Caudate nucleus (tissue), 63 donors: ENCODE measurements at places on chromosomes 1 and 21.

GRCh38 chr1:64215576-64215975 is 12.2 kb downstream of the UBE2U start:
- no peak for DNase-seq

GRCh38 chr21:39525129-39525528 is 73.4 kb downstream of the SH3BGR start:
- no peak for DNase-seq

DNA sequence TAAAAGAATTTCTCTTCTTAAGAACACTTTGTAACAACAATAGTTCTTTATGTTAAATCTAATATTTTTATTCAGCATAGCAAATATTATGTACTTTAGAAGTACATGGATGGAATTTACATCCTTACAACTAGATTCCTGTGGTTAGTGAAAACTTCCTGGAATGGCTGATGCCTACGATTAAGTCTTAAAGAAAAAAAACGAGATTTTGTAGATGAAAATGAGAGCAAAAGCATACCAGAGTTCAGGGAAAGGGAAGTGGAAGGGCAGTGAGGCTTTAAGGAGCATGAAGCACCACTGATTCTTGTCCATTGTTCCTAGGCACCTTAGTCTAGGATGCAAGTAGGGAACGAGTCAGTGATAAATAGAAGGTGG is 26.7 kb downstream of the CFH start:
- no peak for DNase-seq

- no peak for DNase-seq
Observed at GRCh38 chr1:231337043-231337471, 595 bp downstream of the EXOC8 start.

DNA sequence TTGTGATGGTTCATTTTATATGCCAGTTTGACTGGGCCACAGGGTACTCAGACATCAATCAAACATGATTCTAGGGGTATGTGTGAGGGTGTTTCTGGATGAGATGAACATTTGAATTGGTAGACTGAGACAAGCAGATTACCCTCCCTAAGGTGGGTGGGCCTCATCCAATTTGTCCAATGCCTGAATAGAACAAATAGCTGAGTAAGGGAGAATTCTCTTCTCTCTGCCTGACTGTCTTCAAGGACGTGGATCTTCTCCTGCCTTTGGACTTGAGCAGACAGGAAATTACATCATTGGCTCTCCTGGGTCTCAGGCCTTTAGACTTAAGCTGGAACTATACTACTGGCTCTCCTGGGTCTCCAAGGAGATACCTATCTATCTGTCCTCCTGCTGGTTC is 64.4 kb downstream of the SUSD4 start:
- DNase-seq, result no peak

DNA sequence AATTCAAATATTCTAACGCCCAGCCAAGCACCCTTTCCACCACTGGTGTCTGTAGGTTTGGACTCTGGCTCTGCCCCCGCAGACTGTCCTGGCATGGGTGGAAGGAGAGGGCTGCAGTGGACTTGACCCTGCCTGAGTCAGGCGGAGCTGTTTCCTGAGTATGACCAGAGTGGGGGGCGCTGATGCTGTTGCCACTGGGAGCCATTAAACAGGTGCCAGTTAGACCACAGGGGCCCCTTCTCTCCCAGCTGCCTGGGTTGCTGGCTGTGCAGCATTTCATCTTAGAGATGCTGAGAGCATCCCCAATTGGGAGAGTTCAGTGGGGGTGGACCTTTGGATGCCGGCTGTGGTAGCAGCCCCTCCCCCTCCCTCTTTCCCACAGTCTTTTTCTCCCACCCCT is 539.5 kb downstream of the MATN1 start:
- DNase-seq, result no peak

DNA sequence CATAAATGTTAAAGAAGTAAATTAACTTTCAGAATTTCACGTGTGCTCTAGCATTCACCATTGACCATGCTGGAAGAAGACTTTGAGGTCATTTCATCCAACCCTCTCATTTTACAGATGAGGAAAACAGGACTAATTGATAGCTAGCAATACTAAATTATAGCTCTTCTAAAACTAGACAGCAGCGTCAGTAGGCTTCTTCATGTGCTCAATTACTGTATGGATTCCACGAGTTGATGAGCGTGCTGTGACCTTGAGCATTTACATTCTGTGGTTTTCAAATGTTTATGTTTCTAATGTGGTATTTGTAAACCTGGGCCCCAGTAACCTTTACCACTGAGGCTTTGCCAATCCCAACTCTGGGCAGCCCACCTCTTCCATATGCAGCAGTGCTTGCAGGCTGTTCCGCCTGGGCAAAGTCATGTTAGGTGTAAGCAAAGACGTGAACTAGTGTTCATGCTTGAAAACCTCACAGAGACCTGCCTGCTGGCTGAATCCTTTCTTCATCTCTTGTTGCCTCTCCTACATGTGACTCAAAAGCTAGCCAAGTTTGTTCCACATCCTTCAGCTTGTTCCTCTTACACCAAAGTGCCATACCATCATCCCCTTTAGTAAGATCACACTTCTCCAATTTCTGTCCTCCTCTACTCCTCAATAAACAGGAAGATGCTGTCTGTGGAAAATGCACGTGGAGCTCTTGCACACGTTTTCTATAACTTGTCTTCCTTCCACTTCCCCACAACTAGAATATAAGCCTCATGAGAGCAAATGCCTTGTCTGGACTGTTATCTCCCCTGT is 17.2 kb downstream of the KCNJ15 start:
- DNase-seq, result no peak

DNA sequence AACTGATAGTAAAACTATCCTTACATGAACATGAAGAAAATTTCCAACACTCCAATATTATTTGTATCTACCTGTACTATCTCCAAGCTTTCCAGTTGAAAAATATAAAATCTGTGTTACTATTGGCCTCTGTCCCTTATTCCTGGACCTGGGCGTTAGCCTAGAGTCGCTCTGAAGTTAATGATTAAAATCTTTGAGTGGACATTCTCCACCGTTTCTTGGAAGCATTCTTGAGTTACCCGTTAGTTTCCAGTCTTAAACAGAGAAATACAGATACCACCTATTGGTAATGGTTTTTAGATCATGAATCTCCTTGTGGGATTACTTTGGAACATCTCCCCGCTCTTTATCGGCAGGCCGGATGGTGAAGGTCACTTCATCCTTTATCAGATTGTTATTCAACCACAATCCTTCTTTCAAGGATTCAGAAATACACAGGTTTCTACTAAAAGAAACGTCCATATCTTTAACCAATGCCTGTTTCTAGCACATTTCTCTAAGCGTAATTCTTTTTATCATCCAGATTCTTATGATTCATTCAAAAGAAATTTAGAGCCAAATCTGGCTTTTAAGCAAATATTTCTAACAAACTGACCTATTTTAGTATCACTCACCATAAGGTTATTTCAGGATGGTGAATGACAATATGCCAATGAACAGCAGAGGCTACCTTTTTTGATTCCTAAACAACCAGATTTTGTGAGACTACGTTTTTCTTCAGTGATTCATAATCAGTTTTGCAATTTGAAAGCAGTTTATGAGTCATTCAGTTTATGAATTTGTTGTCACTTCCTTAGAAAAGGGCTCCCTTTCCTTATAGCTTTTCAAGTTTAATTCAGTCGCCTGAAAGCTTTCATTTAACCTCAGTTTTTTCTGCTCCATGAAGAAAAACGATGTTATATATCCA is 70.2 kb upstream of the ERRFI1 start:
- DNase-seq, result no peak

DNA sequence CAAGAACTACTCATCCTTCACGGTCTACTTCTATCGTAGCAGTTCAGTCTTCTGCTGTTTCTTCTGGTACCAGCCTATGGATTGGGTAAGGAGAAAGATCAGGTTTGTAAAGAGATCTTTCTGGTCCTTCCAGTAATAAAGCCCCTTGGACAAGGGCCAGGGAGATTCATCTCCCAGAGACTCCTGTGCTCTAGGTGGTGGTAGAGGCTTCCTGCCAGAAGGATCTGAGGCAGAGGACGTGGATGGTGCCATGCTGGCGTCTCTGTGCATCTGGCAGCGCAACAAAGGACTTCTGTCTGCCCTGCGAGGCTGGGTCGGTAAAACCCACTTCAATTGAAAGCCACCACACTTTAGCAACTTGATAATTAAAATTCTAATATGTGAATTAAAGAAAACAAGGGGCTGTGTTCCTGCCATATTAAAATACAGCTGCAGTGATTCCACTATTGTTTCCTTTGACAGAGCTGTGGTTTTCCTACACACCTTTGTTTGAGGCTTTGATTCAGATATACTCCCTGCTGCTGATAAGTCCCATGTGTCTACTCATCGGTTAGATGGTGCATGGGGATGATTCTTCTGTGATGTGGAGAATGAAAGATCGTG is 73.6 kb downstream of the ROR1 start:
- no peak for DNase-seq

DNA sequence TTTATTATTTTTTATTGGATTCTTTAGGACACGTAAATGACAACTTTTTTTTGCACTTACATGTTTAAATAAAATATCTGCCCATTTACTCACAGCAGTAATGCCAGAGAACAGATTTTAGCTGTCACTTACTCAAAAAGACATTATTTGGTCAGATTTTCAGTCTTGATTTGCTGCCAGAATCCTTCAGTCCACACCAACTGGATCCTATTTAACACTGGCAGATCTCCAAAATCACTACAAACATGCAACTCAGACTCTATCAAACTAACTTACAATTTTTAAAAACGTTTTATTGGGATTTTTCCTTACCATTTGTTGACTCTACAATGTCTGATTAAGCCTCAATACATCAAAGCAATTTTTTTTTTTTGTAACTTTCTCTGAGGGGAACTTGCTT is 11.1 kb downstream of the ATP6V1G3 start:
- no peak for DNase-seq

GRCh38 chr21:14846621-14847020 is 218.2 kb downstream of the NRIP1 start:
- no peak for DNase-seq

DNA sequence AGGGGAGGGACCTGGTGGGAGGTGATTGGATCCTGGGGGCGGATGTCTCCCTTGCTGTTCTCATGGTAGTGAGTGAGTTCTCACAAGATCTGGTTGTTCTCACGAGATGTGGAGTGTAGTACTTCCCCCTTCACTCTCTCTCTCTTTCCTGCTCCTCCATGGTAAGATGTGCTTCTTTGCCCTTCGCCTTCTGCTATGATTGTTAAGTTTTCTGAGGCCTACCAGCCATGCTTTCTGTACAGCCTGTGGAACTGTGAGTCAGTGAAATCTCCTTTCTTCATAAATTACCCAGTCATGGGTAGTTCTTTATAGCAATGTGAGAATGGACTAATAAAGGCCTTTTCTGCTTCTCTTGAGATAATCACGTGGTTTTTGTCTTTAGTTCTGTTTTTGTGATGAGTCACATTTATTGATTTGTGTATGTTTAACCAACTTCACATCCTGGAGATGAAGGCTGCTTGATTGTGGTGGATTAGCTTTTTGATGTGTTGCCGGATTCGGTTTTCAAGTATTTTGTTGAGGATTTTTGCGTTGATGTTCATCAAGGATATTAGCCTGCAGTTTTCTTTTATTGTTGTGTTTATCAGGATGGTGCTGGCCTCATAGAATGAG is 45.5 kb downstream of the RABGAP1L start:
- DNase-seq, result no peak

DNA sequence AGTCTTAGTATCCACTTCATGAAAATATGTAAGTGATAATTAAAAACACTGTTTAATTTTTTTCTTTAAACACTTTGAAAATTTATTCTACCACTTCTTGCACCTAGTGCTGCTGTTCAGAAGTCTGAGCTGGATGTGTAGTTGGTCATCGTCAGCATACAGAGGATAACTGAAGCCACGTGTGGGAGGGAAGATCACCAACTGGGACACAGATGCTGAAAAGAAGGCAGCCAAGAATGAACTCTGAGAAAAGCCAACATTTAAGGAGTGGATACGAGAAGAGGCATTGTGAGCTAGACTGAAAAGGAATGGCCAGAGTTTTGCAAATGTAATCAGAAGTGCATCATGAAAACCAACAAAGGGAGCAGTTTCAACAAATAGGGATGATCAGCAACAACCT is 24.6 kb upstream of the CLCA4 start:
- no peak for DNase-seq

GRCh38 chr1:111723871-111724270 is 15.3 kb downstream of the INKA2 start:
- DNase-seq, result no peak

GRCh38 chr21:8990326-8991087 is 1530.9 kb upstream of the TPTE start:
- DNase-seq, result no peak

GRCh38 chr21:43372663-43373361 is 54.1 kb downstream of the SIK1 start:
- no peak for DNase-seq

- DNase-seq, result no peak
Observed at GRCh38 chr1:221695301-221695700, 46.6 kb downstream of the DUSP10 start.

DNA sequence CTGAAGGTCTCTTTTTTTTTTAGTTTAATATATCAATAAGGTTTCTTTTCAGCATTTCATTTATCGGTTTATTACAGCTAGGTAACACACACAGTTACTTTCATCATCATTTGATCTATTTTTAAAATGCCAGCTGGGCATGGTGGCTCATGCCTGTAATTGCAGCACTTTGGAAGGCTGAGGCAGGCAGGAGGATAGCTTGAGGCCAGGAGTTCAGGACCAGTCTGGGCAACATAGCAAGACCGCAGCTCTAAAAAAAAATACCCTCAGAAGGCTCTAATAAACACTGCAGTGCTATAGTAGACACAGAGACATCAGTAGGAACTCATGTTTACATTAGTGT is 48.5 kb upstream of the VAMP3 start:
- DNase-seq, result no peak

DNA sequence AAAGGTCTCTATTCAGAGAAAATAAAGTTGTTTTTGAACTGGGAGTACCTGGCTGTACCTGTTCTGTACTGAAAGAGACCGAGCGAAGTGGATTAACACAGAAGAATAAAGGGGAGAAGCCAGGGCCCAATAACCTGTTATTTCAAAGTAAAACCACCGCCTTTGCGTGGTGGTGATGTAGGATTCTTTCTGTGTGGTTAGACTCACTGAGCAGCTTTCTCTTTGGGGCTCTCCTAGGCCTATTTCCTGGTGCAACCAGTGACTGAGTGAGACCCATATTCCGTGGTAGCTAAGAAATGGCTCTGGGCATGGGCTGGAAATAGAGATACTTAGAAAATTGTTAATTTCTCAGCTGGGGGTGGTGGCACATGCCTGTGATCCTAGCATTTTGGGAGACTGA is 99.9 kb downstream of the XCL2 start:
- no peak for DNase-seq

- no peak for DNase-seq
Observed at GRCh38 chr1:18088077-18088594, 19.5 kb upstream of the IGSF21 start.

GRCh38 chr1:160548960-160549664 is 26.1 kb upstream of the SLAMF6 start:
- no peak for DNase-seq
